ENCODE measurements at places on chromosomes 5 and 9.

GRCh38 chr9:133592731-133593409 is 16.3 kb downstream of the FAM163B start:
- no peak for DNase-seq

DNA sequence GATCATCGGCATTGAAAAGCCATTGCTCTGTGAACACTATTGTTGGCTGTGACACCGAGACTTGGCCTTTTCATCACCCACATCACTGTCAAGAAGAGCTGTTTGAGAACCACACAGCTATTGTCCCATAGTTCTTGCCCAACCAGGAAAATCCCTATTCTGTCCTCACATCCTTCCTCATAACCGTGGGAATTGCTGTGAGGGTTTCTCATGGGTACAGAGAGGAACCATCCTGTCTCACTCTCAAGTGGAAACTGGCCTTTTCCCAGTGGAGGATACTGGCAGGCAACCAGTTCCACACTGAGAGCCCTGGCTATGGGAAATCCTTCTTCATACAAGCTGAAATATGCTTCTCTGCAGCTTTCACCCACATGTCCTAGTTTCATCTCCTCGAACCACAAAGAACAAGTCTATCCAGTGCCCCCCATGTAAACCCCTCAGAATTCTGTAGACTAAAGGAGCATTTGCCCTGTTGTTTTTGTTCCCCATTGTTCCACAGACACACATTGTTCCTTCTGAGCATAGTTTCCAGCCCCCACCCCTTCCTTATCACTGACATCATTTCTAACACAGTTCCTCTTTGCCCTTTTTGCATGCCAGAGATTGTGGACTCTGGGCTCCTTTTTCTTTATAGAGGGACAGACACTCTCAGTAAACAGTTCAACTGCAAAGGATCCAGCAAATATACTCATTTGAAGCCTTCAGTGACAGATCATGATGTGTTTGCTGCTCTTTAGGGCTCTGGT is 57.8 kb upstream of the C5orf46 start:
- DNase-seq: no peak

DNA sequence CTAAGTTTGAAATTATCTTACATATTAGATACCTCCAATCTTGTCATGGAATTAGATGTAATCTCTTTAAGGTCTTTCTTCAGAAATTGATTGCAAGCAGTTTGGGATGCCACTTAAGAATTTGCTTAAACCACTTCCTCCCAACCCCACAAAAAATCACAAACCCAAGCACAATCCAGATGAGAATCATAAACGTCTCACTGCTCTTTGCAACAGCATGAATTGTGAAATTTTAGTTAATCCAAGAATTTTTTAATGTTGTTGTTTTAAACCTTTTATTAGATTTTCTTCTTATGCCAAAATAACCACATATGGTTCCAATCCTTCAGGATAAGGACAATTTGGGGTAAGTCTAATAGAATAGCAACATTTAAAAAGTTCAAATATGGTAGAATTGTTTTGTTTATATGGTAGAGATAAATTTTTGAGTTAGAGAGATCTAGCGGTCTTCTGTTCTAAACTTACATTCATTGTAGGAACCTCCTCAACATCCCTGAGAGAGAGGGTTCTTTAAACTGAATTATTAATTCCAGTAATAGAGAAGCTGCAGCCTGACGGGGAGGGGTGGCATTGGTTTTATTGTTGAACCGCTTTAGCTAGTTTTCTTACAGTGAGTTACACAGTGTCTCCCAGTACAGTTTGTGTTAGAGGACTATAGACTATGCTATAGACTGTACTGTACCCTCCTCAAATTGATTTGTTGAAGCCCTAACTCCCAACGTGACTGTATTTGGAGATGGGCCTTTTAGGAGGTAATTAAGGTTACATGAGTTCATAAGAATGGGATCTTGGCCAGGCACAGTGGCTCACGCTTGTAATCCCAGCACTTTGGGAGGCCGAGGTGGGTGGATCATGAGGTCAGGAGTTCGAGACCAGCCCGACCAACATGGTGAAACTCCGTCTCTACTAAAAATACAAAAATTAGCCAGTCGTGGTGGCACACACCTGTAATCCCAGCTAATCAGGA is 24.8 kb upstream of the IL6ST start:
- no peak for DNase-seq

DNA sequence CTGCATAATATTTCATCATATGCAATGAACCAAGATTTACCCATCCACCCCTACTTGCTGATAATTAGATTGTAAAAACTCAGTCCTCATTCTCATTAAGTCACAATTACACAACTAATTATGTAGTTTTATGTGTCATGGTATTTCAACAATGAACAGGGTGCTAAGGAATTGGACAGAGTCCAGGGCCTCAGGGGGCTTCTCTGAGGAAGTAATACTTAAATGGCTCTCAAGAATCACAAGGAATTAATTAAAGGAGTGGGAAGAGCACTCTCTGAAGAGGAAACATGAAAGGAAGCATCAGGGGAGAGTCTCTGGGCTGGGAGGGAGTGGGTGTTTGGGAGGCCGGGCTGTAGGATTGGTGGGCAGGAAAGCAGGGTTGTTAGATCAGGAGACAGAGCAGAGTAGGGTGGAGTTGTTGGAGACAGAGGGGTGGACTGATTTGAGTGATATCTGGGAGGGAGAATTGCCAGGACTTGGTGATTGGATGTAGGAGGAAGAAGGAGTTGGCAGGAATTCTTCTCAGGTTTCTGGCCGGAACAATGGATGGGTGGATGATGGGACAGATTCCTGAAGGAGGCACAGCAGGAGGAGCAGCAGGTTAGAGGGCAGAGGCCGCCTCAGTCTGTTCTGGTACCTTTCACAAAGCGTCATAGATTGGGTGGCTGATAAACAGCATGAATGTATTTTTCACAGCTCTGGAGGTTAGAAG is 23.0 kb upstream of the NSG2 start:
- DNase-seq: no peak

GRCh38 chr9:114416290-114416689 is 28.5 kb upstream of the AKNA start:
- no peak for DNase-seq

DNA sequence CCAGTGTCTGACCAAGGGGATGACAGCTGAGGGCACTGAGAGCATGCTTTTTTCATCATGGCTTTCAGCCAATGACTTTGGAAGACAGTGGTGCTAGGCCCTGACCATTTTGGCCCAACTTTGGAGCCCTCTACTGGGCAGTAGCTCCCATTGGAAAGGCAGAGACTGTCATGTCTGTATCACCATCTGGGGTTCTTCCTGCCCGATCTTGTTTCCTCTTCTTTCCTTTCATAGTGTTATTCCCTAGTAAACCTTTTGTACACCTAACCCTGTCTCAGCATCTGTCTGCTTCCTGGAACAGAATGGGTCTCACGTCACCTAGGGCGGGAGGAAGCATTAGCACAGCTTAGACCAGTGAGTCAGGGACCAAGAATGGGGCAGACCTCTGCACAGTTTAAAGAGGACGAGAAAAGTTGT is 97.4 kb upstream of the MAST4 start:
- no peak for DNase-seq

- DNase-seq: no peak
These were observed 45.1 kb downstream of the SH3GL2 start for GRCh38 chr9:17623965-17624364.

GRCh38 chr5:79840084-79840990 is 150.7 kb downstream of the CMYA5 start:
- DNase-seq: no peak

GRCh38 chr9:128125580-128126354 is 1.8 kb downstream of the PTGES2 start:
- DNase-seq: no peak

GRCh38 chr5:109410389-109411148 is 795 bp upstream of the PJA2 start:
- peak; percentile 36 for DNase-seq

GRCh38 chr9:15696979-15697378 is 144.1 kb downstream of the CCDC171 start:
- no peak for DNase-seq

DNA sequence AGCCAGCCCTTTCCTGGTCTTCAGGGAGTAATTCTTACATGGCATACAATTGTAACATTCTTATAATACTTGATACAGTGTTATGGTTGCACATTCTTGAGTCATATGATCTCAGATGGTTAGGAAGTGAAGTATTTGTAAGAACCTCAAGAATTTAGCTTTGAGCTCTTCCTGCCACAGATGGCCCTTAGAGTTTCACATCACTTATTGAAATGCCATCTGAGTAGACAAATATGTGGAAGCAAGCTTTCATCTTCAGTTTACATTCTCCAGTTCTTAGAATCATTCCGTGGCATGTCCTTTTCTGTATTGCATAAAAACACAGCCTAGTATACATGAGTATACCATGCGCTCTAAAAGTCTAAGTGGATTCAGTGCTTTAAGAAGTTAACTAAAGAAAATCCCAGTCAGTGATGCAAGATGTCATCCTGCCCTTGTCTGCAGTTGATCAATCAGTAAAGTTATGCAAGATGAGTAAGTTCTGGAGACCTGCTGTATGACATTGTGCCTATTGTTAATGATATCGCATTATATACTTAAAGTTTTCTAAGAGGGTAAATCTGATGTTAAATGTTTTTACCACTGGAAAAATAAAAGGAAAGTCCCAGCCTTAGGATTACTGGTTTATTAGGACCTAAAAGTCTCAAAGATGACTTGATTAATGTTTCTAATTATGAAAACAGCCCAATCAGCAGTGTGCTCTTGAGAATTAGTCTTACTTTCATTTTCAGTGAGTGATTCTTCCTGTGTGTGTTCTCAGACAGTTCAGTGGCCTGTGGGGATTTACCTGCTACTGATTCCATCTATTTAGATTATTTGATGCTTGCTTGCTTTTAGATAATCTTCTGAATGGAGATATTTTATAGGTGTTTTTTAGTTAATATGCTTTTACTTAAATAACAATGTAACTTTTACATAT is 29.4 kb downstream of the RHOBTB3 start:
- DNase-seq: no peak

GRCh38 chr5:38809388-38810359 is 36.1 kb upstream of the OSMR start:
- peak; percentile 74 for DNase-seq

GRCh38 chr5:39640552-39640951 is 215.8 kb upstream of the DAB2 start:
- no peak for DNase-seq

DNA sequence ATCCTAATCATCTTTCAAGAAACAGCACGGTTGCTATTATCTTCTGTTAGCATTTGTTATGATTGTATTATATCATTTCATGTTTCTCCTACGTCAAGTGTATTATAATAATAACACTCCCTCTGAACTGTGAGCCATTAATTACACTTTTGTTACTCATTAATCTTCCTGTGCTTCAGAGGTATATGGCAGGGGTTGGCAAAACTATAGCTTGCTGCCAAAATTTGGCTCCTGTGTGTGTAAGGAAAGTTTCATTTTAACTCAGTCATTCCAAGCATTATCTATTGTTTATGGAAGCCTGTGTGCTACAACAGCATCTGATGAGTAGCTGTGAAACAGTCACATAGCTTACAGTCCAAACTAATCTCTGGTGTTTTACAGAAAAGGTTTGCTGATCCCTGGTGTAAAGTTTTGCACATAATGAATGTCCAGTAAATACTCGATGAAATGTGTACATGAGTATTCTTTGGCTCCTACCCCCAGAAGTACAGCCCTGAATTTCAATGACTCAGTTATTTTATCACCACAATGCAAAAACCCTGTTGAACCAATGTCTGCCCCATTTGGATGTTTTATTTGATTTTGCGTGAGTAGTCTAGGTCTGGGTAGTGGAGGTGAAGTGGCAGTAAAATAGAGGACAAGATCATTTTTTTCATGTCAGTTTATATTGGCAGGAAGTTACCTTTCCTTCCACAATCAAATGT is 648.2 kb downstream of the MAT2B start:
- no peak for DNase-seq

DNA sequence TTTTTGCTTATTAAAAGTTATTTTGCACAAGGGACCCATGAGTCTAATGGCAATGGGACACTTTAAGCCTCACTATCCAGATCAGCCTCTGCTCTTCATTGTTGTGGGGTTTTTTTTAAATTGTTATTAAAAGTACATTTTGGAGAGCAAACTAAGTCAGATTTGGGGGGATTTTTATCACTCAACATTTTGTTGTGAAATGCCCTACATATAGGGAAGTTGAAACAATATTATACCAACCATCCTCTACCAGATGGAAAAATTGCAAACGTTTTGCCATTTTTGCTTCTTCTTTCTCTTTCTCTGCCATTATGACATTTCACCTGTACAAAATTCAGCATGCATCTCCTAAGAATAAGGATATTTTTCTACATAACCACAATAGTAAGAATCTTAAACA is 75.3 kb downstream of the SLC1A3 start:
- DNase-seq: no peak

DNA sequence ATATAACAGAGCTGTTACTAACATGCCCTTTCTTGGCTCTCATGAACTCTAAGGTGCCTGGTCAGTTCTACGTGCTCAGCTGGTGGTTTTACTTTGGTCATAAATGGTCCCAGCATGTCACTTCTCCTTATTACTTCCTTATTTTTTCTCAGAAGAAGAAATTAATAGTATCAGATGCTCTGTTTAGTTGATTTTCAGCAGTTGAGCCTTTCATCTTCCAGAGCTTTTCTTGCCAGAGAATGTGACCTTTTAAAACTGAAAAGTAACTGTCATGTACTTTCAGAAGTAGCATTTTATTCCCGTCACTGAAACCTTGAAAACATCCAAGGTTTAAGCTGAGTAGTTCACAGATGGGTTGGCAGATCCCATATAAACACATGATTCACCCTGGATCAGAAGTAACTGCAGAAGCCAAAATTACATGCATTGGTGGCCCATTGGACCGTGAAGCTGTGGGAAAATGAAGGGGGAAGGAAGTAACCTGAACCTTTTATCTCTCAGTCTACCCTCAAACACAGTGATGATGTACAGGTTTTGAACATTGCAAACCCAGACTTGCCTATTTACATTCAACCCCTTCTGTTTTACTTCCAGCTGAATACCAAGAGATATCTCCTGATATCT is 50.5 kb downstream of the HACD4 start:
- DNase-seq: peak; percentile 12

- no peak for DNase-seq
These were observed 189.5 kb downstream of the BRINP1 start for GRCh38 chr9:119179701-119180100.

GRCh38 chr5:4518903-4519672 is 621.0 kb upstream of the ADAMTS16 start:
- DNase-seq: no peak

DNA sequence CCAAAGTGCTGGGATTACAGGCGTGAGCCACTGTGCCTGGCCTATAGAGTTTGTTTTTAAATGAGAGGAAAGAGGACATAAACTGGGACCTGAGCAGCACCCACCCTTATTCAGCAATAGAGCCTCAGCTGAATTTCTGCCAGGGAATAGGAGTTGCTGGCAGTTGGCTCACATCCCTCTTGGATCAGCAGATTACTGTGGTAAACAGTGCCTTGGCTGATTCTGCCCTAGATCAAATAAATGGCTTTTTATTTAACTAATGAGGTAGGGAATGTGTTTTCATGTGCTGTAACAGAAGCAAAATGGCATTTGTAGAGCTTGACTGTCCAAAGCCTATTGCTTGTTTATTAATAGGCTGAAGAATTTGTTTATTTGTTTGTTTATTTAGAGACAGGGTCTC is 2.1 kb downstream of the ARHGEF37 start:
- DNase-seq: no peak

GRCh38 chr5:138716456-138716924 is 36.7 kb upstream of the CTNNA1 start:
- no peak for DNase-seq

GRCh38 chr5:80481019-80481893 is 6.6 kb upstream of the FAM151B start:
- peak; percentile 59 for DNase-seq

Measured in thymus (tissue), 14 donors.